ENCODE measurements at places on chromosomes 1 and 21. TPM values are rescaled to one million over a fixed set of nuclear protein-coding genes. Genes with fewer than 3 reads are reported as not detected.

The KRTAP10-12 gene
- not detected for polyA plus RNA-seq

The TENT5C gene
- polyA plus RNA-seq, result 79.2 TPM

The ADARB1 gene
- 19.9 TPM for polyA plus RNA-seq

The IGSF3 gene
- polyA plus RNA-seq, result not detected

The FAAP20 gene
- polyA plus RNA-seq, result 90.7 TPM

The LRRN2 gene
- not detected for polyA plus RNA-seq

The FAM72B gene
- not detected for polyA plus RNA-seq

The RGL1 gene
- polyA plus RNA-seq, result 0.09 TPM

The GPR61 gene
- not detected for polyA plus RNA-seq

The KRTAP12-2 gene
- polyA plus RNA-seq, result not detected

The ITGB2 gene
- polyA plus RNA-seq, result 220 TPM

The AMY1A gene
- polyA plus RNA-seq, result not detected

The OR2T35 gene
- not detected for polyA plus RNA-seq

The PLA2G2C gene
- not detected for polyA plus RNA-seq

Data from naive B cell (primary cell).